GM04503 (cell line): ENCODE measurements at places on chromosomes 2 and 18.

- DNase-seq, result no peak
These were observed 233.1 kb downstream of the TDRD15 start for GRCh38 chr2:21356857-21357255.

DNA sequence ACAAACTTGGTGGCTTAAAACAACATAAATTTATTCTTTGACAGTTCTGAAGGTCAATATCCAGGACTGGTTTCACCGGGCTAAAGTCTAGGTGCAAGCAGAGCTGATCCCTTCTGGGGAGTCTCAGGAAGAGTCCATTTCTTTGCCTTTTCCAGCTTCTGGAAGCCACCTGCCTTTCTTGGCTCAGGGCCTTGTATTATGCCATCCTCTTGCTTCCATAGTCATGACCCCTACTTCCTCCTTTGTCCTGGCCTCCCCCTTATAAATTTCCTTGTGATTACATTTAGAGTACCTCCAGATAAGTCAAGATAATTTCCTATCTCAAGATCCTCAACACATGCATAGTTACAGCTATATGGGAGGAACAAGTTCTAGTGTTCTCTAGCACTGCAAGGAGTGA is 1089.5 kb downstream of the LRP1B start:
- no peak for DNase-seq

DNA sequence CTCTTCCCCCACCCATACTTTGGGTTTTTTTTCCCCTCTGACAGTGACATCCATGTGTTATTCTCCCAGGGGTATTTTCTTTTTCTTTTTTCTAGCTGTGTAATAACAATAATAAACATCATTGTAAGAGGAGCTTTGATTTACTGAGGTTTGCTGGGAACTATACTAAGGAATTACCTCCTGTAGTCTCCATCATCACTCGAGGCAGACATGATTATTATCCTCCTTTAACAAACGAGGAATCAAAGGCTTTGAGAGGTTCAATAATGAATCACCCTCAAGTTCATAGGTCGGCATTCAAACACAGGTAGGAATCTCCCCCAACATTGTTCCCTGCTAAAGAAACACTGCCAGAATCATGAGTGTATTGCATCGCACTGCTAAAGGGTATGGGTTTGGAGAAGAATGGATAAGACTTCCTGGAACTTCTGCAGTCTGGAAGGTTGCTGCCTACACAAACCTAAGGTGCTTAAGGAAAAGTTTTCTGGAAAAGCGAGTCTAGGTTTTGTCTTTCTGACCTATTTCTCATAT is 260.2 kb upstream of the SESTD1 start:
- DNase-seq, result no peak

GRCh38 chr2:39000552-39000951 is 110.9 kb downstream of the ARHGEF33 start:
- DNase-seq, result no peak

GRCh38 chr2:212957624-212958023 is 193.8 kb downstream of the IKZF2 start:
- no peak for DNase-seq

DNA sequence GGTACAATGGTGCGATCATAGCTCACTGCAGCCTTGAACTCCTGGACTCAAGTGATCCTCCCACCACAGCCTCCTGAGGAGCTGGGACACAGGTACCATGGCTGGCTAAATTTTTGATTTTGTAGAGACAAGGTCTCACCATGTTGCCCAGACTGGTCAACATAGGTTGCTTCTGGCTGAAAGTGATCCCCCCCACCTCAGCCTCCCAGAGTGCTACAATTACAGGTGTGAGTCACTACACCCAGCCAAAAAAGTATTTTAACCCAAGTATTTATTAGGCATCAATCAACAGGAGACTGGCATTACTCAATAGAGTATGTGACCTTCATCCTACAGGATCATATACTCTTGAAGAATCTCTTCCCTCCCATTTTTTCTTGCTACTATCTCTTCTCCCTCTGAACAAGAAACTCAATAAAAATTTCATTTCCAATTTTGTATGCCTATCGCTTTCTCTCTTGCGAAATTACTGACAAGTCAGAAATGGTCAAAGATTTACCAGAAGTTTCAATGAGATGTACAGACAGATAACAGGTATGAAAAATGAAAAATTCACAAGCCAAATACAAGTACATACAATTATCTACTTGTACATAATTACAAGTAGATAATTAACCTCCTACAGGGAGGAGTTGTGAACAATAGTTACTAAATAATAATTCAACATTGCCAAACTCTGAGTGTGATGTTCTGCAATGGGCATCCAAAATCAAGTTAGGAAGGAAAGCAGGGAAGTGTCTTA is 34.9 kb upstream of the CCNT2 start:
- DNase-seq, result no peak

DNA sequence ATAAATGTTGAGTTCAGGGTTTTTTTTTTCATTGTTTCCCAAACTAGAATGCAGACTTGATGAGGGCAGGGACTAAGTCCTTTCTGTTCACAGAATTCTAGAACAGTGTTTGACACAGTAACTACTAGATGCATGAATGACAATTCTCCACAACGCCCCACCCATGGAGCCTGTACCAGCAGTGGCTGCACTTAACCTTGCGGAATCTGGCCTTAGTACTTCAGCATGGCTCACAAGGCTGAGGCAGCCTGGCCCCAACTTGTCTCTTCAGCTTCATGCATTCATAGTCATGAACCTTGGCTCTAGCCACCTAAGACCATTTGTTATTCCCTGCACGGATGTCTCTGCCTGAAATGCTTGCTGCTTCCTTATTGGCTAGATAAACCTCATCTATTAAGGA is 29.5 kb upstream of the MSGN1 start:
- DNase-seq, result no peak

- DNase-seq, result no peak
These were observed 143.7 kb downstream of the USP34 start for GRCh38 chr2:61327173-61327572.

GRCh38 chr2:96265349-96265839 is 403 bp downstream of the TMEM127 start:
- DNase-seq, result no peak
